Stimulated activated CD4-positive, alpha-beta T cell treated with anti-CD3 and anti-CD28 coated beads, Interleukin-1b, Interleukin-23, amount 100 ng/mL, for 1 hour (primary cell): ENCODE measurements at places on chromosomes 3 and 15.

DNA sequence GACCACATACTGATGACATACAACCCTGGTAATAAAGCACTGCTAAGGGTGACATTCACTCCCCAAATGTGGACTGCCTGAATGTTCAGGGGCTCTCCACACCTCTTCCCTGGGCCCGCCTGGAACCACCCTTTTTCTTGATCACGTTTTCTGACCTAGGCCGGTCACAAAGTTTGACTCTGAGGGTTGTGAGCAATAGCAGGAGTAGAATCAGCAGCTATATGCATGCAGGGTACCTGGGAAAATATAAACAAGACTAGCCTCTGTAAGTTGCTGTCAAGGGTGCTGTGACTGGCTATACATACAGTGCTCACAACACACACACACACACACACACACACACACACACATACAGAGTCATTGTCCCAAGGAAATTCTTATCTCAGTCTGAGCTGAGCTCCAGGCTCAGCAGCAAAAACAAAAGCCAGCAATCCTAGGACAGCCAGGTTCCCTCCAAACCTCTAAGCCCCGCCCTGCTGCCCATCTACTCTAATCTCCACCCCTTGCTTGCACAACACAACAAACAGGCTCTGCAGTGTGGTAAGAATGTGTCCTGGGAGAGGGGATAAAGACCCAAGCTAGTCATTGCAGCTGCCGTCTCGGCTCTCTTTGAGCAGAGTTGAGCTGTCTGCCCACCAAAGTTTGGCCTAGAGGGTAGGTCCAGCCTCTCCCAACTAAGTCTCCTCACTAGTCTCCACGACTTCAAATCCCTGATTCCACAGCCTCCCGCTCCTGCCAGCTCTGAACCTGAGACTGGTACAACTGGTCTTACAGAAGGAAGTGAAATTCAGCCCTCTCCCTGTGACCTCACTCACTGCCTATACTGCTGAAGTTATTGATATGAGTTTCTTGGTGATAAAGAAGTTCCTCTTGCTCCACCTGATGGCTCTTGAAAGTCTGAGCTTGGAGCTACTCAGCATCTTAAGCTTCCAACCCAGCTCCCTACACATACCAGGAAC, 2.2 kb downstream of the BMF start:
- DNase-seq = no peak

GRCh38 chr15:91348752-91349500, 248.9 kb downstream of the SV2B start:
- DNase-seq = no peak

- DNase-seq = no peak
Observed at GRCh38 chr3:36945333-36945980, 603 bp upstream of the TRANK1 start.

GRCh38 chr3:59644479-59645402, 594.9 kb upstream of the CFAP20DC start:
- DNase-seq = no peak

- DNase-seq = no peak
Observed at GRCh38 chr3:126948980-126949535, 33.9 kb upstream of the PLXNA1 start.

DNA sequence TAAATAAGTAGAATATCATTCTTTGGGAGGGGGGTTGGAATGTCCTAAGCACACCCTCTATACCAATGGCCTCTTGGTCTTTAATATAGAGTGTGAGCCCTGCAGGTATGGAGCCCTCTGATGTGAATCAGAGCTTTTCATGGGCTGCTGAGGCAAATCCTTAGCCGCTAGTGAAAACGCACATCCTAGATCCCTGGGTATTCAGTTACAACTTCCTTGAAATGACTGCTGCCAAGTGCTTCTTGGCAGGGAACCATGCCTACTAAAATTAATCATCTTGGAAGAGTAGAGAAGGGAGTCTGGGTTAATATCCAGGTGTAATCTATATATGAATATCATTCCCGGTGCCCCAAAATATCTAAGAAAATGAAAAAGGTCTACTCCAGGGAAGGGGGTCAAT, 109.1 kb downstream of the POLQ start:
- no peak for DNase-seq

DNA sequence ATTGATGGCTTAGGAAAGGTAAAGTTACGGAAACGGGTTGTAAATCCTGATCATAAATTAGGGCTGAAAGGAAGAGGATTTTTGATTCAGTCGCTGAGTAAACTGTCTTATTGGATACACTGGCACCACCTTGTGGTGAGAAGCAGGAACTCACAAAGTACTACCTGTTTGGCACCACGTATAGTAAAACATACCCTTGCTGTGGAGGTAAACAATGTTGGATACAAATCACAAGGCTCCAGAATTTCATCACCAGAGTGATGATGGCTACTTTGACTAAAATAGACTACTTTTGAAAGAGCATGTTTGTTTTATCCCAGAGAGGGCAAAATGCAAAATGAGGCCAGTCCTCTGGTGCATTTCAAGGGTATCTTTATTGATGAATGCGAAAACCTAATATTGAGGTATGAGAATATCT, 216.9 kb downstream of the IGSF11 start:
- no peak for DNase-seq
